ENCODE measurements at places on chromosomes 2 and 18.

DNA sequence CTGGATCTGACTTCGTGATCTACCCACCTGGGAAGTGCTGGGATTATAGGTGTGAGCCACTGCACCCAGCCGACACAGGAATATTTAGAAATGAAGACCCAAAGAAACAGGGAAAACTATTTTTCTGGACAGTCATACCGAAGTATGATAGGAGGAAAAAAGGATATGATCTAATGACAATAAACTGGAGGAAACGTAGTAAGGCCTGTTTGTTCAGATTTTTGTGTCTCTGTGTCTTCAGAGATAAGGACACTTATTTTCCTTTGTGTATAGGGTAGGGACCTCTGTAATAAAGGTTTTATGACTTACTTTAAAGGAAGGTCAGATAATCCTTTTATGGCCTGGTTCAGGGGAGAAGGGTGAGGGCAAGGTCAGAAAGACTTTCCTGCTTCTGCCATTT lies 55.9 kb downstream of the GTF2A1L start:
- no peak for DNase-seq

- no peak for DNase-seq
Observed at GRCh38 chr2:16284941-16285625, 344.7 kb downstream of the MYCN start.

- no peak for DNase-seq
Observed at GRCh38 chr2:242098034-242098433, 228.5 kb downstream of the RTP5 start.

GRCh38 chr2:209946539-209946938 lies 55.9 kb upstream of the RPE start:
- no peak for DNase-seq

- no peak for DNase-seq
Observed at GRCh38 chr2:38535404-38535743, 67.4 kb downstream of the HNRNPLL start.

DNA sequence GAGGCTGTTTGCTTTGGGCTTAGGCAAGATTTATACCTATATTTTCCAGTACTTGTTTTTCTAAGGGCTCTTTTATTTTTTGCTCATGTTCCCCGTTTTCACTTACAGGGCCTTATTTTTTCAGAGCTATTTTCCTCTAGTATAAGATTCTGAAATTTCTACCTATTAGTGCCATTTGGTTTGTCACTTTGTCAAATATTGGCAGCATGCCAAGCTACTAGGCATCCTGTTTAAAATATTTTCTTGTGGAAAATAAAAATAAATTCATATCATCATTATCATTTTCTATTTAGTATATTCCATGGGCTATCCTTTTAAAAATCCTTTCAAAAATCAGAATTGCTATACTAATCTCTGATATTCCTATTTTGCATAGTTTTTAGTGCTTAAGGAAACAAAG lies 64.8 kb upstream of the CHST9 start:
- no peak for DNase-seq

All from inflammatory macrophage treated with lipopolysaccharide for 4 hours (primary cell).